ENCODE measurements at places on chromosomes 5 and 9.

GRCh38 chr5:81787474-81788242 is 36.8 kb upstream of the SSBP2 start:
- DNase-seq: no peak

DNA sequence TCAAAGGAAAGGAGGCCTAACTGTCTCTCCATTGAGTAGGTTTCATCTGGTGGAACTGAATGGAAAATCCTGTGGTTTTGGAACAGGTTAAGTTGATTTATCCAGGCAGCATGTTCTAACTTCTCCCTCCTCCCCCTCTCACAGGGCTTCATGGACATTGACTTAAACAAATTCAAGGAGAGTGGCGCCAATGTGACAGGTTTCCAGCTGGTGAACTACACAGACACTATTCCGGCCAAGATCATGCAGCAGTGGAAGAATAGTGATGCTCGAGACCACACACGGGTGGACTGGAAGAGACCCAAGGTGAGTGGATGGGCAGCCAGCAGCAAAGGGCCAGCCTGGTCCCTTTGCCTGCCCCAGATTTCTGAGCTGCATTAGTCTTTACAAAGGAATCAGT is 183.9 kb downstream of the GRIA1 start:
- no peak for DNase-seq

DNA sequence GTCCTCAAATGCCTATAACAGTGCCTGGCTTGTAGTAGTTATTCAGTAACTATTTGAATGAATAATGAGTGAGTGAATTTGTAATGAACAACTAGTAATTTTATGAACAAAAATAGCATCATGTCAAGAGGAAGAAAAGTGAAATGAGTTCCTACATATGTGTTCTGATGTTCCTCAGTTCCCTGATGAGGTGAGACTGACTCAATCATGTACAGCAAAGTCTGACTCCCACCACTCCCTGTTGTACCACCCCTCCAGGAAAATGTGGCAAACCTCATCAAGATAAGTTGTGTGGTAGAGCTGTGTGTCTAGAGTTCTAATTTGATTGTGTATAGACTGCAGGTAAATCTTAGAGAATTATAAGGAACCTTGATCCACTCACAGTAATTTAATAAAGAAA is 201.6 kb downstream of the GOLPH3 start:
- DNase-seq: no peak

DNA sequence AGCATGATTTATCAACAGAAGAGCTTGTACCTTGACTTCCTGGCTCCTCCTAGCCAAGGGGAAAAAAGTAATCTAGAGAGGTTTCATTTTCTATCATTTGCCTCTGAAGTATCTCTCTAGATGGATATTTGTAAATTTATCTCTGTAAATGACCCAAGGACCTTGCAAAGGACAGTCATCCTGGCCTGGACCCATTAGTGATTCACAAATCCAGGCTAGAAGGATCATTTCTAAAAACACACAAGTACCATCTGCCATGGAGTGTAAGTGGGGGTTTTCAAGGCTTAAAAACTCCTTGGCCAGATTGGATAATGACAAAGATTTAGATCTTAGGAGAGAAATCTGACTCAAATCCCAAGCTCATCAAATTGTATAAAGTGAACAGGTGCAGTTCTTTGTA is 8.1 kb downstream of the TTC23L start:
- no peak for DNase-seq

DNA sequence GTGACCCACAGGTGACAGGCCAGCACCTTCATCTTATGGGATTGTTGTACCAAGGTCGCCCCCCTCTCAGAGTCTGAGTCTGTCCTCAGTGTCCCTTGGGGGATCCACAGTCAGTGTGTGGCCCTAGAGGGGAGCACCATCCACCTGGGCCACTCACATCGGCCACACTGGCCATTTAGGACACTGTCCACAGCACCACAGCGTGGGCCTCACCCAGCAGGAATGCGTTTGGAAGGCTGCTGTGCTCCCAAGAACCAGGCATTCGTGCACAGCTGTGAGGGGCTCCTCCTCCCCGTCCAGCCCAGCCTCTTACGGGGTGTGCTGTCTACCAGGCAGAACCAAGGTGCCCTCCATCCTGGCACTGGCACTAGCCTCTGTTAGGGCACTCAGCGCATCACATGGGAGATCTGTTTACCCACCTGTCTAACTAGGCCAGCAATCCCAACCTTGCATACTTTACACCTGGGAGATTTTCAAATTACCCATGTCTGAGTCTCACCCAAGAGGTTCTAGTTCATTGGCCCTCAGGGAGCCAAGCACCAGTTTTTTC is 24.5 kb upstream of the UBE2QL1 start:
- DNase-seq: no peak

- DNase-seq: no peak
Observed at GRCh38 chr5:119187776-119188529, 117.1 kb downstream of the DMXL1 start.

- no peak for DNase-seq
Observed at GRCh38 chr5:112237456-112237855, 181.6 kb downstream of the EPB41L4A start.

GRCh38 chr5:162107591-162107990 is 40.0 kb downstream of the GABRG2 start:
- DNase-seq: no peak

DNA sequence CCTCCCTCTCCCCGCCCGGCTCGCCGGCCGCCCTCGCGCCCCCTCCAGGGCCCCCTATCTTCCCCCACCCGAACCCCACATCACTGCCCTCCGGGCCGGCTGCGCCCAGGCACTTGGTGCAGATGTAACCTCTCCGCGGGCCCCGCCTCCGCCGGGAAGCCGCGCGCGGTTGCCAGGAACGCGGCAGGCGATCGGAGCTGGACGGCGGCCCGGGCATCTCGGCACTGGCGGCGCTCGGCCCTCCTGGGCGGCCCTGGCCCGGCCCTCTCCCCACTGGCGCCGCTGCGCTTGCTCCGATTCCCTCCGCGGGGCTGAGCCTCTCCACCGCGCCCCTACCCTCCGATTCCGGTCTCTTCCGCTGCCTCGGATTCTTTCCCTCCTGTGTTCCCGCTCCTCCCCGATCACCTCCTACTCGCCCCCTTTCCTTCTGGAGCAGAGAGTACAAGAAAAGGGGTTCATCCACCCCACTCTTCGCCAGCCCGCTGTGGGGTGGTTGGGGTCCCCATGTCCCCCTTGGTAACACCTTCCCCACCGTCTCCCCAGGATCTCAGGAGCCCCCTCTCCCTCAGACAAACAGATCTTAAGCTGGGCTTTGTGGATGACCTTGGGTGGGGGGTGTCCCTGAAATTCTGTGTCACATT is 70.6 kb downstream of the C9orf50 start:
- peak; percentile 69 for DNase-seq

DNA sequence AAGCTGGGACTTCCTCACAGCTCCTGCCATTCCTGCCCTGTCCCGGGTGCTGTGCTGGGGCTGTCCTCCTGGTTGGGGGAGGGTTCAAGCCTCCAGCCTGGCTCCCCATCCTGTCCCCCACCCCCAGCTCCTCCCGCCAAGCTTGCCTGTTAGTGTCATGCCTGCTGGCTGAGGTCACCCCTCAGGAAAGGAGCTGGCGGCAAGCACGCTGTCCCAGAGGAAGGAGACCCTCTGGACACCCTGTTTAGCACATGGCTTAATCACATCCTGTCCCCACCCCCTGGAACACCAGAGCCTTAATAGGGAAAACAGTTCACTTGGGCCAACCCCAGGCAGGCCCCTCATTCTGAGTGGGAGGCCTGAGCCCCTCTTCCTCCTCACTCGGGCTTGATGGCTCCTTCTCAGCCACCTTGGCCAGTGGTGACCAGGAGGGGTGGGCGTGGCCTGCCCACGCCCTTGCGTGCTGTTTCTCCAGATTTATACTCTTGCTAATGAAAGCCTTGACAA is 9.2 kb upstream of the PHYHD1 start:
- no peak for DNase-seq

- no peak for DNase-seq
Observed at GRCh38 chr9:93517331-93517730, 59.1 kb upstream of the PHF2 start.

DNA sequence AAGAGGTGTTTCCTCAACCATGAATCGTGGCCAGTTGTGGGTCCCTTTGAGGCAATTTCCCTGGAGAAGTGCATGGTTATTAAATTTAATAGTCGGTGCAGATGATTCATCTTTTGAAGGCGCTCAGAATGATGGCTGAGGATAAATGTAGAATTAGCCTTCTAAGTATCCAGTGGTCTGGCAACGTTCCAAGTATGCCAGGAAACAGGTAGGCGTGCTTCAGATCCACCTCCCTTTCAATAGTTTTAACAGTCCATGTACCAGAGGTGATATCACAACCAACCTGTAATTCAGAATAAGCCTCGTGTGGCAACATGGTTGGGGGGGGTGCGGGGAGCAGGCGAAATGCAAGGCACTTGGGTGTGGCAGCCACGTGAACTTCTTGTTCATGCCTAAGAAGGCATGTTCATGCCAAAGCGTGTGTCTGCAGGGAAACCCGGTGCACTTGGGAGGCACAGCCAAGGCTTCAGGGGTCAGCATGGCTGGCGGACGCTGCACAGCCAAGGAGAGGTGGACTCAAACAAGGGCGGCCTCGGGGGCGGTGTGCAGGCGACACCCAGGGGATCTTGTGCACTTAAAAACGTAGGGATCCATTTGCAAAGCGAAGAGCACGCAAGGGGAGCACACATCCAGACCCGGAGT is 5.2 kb upstream of the NKD2 start:
- no peak for DNase-seq

- DNase-seq: no peak
Observed at GRCh38 chr5:85466423-85466822, 1081.7 kb upstream of the EDIL3 start.

DNA sequence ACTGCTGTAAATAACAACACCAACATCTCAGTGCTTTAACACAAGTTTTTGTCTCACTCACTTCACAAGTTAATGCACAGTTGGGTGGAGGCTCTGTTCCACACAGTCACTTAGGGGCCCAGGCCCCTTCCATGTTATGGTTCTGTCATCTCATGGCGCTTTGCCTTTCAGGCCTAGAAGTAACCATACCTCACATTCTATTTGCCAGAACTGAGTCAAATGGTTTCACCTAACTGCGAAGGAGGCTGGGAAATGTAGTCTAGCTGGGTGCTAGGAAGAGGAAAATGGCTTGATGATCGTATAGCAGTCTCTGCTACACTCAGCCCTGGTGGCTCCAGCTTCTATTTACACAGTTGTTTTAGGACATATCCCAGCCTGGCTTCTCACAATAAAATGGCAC is 23.1 kb upstream of the MVB12B start:
- DNase-seq: peak; percentile 43

- no peak for DNase-seq
Observed at GRCh38 chr9:94086486-94087345, 2.5 kb downstream of the PTPDC1 start.

DNA sequence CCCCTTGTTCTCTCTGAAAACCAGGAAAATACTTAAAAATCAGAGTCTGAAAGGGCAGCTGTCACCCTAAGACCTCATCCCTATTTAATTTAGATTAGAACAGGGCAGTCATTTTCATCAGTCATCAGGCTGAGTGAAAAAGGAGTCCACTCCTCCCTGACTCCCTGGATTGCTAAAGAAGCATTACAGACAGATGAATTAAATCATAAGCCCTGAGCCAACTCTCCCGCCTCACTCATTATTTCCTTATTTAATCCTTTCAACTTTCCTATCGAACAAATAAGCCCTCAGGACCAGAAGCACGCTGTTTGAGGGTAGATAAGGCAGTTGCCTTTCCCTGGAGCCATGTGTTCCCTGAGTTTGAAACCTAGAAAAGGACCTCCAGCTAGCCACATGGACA is 201.9 kb upstream of the ANKRD55 start:
- no peak for DNase-seq

- DNase-seq: no peak
Observed at GRCh38 chr5:15647251-15647650, 147.3 kb downstream of the FBXL7 start.

DNA sequence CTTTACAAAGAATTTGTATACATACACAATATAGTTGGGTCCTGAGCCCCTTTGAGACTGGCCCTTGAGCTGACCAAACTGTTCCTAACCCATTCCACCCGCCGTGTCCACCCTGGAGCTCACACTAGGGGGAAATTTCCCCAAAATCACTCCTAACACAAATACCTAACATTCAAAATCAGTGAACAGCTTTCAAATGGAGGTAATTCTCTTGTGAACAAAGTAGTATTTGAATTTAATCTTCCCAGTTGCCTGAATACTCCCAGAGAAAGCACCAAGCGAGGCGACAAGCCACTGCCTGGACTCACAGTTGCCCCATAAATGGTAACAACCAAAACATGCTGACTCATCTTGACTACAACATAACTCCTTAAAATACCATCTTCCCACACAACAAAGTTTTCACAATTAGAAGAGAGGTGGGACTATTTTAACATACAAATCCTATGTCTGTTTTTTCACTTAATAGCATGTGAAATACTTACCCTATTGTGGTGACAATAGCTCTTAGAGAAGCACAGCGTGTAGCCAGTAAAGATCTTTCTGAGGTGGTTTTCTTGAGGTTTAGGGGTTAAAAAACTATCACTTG is 31.7 kb upstream of the SCAMP1 start:
- no peak for DNase-seq

DNA sequence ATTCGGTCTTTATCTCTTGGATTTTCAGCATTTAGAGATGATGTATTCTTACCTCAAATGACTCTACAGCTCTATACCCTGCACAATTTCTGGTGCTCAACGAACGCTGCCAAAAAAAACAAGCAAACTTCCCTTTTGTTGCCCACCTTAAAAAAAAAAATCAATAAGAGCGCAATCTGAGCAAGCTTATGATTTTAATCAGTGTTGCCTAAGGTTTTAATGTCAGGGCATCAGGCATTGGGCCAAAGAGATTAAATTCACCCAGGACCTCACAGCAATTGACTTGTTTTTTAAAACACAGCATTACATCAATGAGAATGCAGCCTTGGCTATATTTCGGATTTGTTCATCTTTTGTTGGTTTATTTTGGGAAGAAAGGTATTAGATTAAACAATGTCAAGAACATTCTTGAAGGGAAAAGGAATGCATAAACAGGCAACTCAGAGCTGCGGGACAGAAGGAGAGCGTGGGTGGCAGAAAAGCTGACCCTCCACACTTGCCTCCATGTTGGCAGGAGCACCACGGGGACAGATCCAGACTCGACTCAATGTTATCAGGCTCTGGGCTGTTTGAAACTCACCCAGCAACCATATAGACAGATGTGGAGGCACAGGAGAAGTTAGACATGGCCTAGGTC is 127.5 kb upstream of the DAPK1 start:
- DNase-seq: no peak

- no peak for DNase-seq
Observed at GRCh38 chr9:37929441-37929895, 25.5 kb upstream of the SLC25A51 start.

DNA sequence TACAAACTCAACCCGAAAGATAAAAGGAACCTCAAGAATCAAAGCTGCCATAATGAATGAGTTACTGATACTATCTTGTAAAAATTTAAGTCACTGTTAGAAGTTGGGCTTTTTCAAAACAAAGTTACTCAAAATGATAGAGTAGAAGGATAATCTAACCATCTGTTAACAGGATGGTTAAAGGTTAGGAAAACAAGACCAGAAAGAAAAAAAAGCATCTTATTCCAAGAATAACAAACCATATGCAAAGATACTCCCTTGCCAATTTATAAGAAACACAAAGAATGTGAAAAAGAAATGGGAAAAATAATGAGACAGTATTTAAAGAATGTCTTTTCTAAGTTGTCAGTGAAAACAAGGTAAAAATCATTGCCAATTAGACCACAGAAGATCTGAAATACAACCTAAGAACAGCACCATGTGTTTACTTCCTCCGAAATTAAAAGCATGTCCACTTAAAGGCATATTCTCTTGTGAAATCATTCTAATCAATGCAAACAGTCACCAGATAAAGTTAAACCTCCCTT is 51.2 kb downstream of the STRBP start:
- no peak for DNase-seq

All from activated CD8-positive, alpha-beta memory T cell treated with anti-CD3 and anti-CD28 coated beads for 24 hours (primary cell).